CD8-positive, alpha-beta memory T cell (primary cell): ENCODE measurements at places on chromosomes 13 and 19. TPM values are rescaled to one million over a fixed set of nuclear protein-coding genes. Genes with fewer than 3 reads are reported as not detected.

DNA sequence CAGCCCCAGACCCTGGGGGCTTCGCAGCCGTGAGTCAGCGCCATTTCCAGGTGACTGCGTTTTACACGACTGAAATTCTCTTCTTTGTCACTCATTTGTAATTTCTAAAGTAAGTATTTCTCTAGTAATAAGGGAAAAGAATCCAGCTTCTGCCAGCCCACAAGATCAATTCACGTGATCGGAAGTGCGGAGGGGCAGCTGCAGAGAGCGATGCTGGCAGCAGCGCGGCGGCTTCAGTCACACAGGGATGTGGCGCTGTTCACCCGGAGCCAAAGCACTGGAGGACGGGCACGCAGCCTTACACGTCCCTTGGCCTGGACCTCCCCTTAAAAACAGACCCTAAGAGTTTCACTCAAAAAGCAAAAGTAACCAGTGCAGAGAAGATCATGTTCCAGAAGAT, 18.4 kb downstream of the GRTP1 start:
- no peak for DNase-seq

DNA sequence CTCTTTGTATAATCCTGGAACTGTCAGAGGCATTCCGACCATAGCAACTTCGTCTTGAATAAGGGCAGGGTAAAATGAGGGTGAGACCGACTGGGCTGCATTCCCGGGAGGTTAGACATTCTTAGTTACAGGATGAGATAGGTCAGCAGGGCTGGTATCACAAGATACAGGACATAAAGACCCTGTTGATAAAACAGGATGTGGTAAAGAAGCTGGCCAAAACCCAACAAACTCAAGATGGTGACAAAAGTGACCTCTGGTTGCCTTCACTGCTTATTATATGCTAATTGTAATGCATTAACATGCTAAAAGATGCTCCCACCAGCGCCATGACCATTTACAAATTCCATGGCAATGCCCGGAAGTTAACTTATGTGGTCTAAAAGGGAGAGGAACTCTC, 27.7 kb upstream of the MBNL2 start:
- no peak for DNase-seq

The ZNF681 gene
- total RNA-seq, result 4.9 TPM

The METTL21C gene
- not detected for total RNA-seq

The ONECUT3 gene
- total RNA-seq, result not detected
